ENCODE measurements at places on chromosomes 3 and 15.

GRCh38 chr3:179045719-179046402 lies 25.7 kb downstream of the ZMAT3 start:
- no peak for DNase-seq

DNA sequence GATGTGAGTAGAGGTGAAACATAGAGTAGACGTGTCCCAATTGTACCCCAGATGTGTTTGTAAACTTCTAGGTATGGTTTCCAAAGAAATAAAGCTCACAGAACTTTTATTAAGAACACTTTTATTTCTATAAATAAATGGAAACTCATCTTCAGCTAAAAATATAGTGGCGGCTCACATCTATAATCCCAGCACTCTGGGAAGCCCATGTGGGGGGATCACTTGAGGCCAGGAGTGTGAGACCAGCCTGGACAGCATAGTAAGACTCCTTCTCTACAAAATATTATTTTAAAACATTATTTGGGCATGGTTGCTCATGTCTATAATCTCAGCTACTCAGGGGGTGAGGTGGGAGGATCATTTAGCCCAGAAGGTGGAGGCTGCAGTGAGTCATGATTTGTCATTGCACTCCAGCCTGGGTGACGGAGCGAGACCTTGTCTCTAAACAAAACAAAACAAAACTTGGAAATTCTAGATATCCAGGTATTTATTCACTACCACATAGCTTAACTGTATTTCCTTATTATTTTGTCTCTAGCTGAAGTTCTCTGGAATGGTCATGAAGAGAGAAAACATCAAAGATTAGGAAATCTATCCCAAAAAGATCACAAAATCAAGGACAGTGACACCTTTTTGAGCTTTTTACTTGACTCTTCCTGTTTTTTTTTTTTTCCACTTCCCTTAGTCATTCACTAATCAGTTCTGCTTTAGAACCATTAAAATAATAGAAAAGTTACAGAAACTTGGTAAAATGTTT lies 258.1 kb downstream of the TIGIT start:
- no peak for DNase-seq

GRCh38 chr3:18338827-18339514 lies 86.2 kb downstream of the SATB1 start:
- no peak for DNase-seq

DNA sequence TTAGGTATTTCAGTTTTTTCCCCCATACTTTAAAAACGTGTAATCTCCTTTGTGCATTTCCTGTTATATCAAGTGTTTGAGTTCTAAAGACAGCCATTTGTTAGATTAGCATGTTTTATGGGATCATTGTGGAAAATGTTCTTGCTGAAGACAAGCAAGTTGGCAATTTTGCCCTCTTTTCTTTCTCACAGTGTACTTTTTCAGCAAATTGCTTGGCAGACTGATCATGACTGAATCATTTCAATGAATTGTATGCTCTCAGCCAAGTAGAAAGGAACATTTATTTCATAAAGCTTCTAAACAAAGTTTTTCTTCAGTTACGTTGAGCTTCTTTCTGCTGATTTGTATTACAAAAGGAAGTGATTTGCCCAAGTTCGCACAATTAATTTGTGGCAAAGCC lies 51.6 kb downstream of the ATG7 start:
- no peak for DNase-seq

- DNase-seq = no peak
These were observed 88.6 kb downstream of the KLF13 start for GRCh38 chr15:31415201-31415600.

- DNase-seq = no peak
These were observed 68.8 kb upstream of the ZNF148 start for GRCh38 chr3:125443923-125444322.

DNA sequence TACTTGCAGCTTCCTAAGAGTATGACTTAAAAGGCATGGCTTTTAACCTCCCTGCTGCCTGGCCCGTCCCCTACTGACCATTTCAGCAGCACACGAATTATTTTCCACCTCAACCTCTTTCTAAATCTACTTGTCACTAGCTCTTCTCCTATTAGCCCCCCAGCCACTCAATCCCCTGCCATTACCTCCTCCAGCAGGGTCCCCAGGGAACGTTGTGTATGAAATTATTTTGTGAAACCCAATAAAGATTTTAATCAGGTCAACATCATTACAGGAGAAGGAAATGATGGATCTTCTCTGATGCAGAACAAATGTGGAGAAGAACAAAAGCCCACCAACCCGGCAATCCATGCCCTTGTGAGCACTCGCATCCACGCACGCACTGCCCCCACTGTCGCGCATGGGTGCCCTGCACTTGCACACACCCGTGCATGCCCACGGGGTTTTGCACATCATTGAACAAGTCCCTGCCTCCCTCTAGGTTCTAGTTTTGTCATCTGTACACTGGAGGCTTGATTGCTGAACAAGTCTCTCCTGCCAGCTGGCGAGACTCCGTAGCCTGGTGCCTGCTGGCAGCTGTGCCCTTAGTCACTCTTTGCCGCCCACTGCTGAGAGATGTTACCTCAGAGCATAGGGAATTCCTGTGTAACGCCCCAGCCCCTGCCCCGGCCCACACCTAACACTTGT lies 51.6 kb downstream of the LINGO1 start:
- no peak for DNase-seq

- no peak for DNase-seq
These were observed 615.2 kb upstream of the NR2F2 start for GRCh38 chr15:95715116-95715903.

All from activated naive CD4-positive, alpha-beta T cell treated with anti-CD3 and anti-CD28 coated beads, Interleukin-2, amount 10 ng/mL, durations not matched to agents 7 days and 5 days (primary cell).